ENCODE measurements at places on chromosomes 12 and 14.

GRCh38 chr12:75792687-75793086 lies 238.9 kb downstream of the PHLDA1 start:
- no peak for DNase-seq

DNA sequence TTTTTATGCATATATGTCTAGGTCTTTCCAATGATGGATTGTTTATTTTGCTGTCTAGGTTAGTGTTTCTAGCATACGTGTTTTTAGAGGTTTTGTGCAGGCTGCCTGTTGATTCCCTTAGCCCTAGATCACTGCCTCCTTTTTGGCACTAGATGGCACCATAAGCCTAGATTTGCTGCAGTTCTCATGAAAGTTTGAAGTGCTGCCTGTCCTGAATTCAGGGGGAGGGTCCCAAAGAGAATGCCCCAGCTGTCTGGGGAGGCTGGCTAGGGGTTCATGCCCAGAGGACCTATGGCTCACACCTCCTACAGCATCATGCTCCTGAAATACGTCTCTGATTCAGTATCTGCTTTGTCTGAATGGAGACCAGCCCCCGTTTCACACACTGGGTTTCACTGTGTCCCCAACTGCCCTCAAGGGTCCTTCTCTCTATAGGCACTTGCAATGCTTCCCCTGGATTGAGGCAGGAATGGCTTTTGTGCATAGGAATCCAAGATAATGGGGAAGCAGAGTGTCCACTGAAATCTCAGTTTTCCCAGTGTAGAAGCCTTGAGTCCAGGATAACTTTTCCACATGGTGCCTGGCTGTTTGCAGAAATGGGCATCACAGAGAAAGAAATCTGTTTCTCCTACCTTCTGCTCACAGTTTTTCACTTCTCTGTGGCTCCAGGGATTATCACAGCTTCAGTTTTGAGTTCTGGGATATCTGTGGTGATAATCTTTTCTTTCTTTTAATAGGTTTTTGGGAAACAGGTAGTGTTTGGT lies 14.2 kb upstream of the TXNRD1 start:
- DNase-seq: peak; percentile 59

DNA sequence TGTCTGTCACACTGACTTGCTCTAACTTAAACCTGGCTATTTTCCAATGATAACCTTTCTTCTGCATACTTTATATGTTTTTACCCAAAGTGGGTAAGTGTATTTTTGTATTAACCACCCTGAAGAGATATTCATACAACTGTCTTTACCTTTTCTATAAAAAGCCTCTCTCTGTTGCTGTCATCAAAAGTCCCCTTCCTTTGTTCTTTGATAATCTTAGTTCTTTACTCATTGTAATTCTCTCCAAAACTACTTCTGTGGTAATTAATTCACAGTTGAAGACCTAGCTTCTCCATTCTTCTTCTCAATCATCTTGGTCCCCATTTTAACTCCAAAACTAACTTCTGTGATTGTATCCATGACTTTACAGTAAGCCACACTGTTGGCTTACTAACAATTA lies 479.7 kb upstream of the MGAT4C start:
- no peak for DNase-seq

- no peak for DNase-seq
Observed at GRCh38 chr12:47139000-47139681, 59.4 kb upstream of the AMIGO2 start.

- DNase-seq: peak; percentile 32
Observed at GRCh38 chr12:104722601-104723534, 235.2 kb downstream of the SLC41A2 start.

DNA sequence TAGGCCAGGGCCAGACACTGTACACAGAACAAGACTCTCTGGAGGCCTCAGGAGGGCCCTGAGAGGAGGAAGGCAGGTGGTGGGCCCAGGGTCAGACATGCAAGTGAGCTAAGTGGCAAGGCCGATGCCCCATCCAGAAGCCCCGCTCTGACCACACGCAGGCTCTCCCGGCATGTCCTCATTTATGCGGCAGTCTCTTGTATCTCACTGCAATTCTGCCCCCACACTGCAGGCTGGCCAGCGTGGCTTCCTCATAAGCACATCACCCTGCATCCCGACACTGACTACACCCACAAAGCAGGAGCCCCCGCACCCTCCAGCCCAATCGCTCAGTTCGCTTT lies 17.5 kb downstream of the SSH1 start:
- no peak for DNase-seq

GRCh38 chr14:92750994-92751400 lies 2.6 kb upstream of the LGMN start:
- no peak for DNase-seq

- no peak for DNase-seq
Observed at GRCh38 chr12:116727891-116728290, 10.0 kb downstream of the SPRING1 start.

DNA sequence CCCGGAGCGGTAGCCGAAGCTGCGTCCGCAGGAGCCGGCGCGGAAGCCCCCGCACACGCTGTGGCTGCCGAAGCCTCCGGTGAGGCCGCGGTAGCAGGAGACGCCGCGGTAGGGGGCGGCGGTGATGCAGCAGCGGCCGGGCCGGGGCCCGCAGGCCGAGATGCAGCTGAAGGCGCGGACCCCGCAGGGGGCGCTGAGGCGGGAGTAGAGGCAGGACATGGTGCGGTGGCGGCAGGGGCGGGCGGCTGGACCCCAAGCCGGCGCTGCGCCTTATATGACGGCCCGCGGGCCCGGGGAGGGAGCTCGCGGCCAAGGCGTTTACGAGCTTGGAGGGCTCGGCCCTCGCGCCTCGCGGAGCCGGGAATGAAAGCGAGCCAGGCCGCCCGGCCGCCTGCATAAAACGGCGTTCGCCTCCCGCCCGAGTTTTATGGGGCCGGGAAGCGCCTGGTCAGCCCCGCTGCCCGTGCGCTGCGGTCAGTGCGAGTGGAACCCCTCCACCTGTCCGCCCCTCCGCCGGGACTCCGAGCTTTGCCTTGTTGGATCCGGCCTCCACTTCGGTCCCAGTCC lies 16.0 kb upstream of the KRT86 start:
- no peak for DNase-seq
